GM20000 (cell line): ENCODE measurements at places on chromosomes 7 and 10.

DNA sequence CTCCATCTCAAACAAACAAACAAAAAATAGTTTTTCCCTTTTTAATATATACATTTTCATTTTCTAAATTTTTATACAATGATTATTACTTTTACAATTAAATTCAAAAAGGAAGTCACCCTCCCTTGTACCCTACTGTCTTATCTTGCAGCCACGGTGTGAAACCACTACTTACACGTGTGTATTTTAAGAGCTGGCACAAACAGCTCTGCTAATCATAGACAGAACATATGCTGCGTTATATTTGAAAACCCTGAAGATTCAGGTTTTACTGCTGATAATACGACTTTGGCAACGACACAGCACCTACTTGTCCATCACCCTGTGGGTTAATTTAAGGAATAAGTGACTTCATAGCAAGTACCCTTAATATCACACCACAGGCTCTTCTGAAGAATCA is 991 bp downstream of the ANKRD61 start:
- DNase-seq, result no peak

GRCh38 chr10:109664554-109664953 is 258.8 kb downstream of the XPNPEP1 start:
- no peak for DNase-seq

GRCh38 chr10:88386821-88387773 is 196.0 kb downstream of the RNLS start:
- peak; percentile 58 for DNase-seq

DNA sequence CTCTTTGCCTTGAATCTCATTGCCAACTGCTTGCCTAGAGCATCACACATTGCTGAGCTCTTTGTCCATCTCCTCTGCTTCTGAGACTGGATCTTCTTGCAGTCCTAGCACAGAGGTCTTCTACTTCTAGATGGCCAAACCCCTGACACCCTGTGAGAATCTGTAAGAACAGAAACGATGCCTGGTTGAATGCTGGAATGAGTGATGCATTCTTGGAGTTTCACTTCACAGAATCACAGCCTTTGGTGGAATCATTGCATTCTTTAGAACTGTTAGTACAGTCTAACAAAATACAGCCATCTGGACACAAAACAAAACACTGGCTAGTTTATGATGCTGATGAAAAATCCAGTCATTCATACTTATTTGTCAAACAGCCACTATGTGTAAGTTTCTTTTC is 141.7 kb upstream of the ITGB1 start:
- no peak for DNase-seq

GRCh38 chr7:16668049-16668858 is 22.3 kb downstream of the BZW2 start:
- no peak for DNase-seq

- no peak for DNase-seq
These were observed 199.7 kb downstream of the BMPER start for GRCh38 chr7:34104992-34105391.

GRCh38 chr10:84606428-84606827 is 278.0 kb downstream of the CCSER2 start:
- no peak for DNase-seq

GRCh38 chr10:71011141-71011540 is 122.8 kb upstream of the PCBD1 start:
- no peak for DNase-seq

- peak; percentile 6 for DNase-seq
These were observed 131.8 kb upstream of the WDR11 start for GRCh38 chr10:120719333-120719732.

- no peak for DNase-seq
These were observed 19.8 kb downstream of the KBTBD2 start for GRCh38 chr7:32871624-32872371.

GRCh38 chr10:98467506-98468318 is 21.0 kb upstream of the HPS1 start:
- peak; percentile 90 for DNase-seq

- peak; percentile 90 for DNase-seq
These were observed 7.1 kb downstream of the SHH start for GRCh38 chr7:155804897-155805825.

- no peak for DNase-seq
These were observed 63.0 kb downstream of the DENND2A start for GRCh38 chr7:140577651-140578050.

- DNase-seq, result peak; percentile 46
These were observed 165.6 kb upstream of the KMT2E start for GRCh38 chr7:104848138-104848990.

- no peak for DNase-seq
These were observed 5.5 kb downstream of the GSTO1 start for GRCh38 chr10:104259999-104260774.

- no peak for DNase-seq
These were observed 256.2 kb downstream of the SDHAF3 start for GRCh38 chr7:97373736-97374135.

GRCh38 chr10:98310701-98311100 is 42.7 kb upstream of the LOXL4 start:
- DNase-seq, result no peak

DNA sequence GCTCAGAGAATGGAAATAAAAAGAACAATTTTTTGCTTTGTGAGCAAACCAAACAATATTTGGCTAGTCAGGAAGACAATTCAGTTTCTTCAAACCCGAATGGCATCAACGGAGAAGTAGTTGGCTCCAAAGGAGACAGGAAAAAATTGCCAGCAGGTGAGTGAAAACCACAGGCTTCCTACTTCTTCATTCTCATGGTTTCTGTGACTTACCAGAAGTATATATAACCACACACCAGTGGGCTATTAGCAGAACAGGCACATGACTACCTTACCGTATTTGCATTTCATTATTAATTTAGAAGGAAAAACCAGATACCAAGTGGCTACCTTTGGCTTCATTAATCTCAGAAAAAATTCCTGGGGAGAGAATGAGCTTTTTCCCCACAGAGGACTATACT is 8.8 kb downstream of the TDRD1 start:
- no peak for DNase-seq

DNA sequence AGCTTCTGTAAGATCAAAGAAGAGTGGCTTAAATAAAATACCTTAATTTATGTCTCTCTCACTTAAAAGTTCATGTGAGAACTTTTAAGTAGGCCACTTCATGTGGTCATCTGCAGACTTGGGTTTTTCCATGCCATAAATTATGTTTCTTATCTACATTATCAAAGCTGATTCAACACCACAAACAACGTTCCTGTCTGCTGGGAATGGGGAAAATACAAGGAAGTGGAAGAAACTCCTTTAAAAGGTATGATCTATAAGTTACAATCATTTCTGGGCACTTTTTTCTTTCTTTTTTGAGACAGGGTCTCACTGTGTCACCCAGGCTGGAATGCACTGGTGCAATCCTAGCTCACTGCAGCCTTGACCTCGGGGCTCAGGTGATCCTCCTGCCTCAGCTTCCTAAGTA is 16.9 kb upstream of the OTUD1 start:
- no peak for DNase-seq

- DNase-seq, result no peak
These were observed 7.0 kb upstream of the NDST2 start for GRCh38 chr10:73818402-73818801.
